NCI-H774 (cell line): ENCODE measurements at places on chromosomes 3 and 15.

DNA sequence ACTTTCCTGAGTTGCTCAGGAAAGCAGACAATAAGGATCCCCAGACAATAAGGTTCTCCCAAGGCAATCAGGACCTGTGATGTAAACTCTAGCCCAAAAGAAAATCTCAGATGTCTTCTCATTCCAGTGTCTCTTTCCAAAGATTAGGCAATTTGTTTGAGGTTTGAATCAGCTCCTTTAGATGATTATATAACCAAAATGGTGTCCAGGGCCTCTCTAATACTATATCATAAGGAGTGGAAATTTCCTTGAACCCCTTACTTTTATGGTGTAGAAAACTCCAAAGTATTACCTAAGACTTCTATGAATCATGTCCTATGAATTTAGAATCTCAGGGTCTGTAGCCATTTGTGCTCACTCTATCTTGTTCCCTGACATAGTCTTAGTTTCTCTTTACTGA, 65.9 kb downstream of the GPR176 start:
- no peak for DNase-seq

DNA sequence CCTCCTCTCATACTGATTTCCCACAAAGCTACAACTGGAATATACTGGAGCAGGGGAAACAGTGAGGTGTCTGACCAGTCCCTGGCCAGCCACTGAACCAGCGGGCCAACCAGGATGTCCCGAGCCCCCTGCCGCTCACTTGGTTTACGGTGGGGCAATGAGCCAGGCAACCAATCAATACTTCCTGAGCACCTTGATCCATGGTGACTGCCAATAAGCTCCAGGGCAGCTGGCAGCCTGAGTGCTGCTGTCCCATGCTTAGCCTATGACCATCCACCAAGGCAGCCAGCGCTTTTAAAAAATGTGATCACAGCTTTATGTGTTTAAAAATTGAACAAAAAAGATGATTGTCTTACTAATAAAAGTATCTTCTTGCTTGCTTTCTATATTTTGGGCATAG, 4.2 kb downstream of the SCN10A start:
- DNase-seq = no peak

DNA sequence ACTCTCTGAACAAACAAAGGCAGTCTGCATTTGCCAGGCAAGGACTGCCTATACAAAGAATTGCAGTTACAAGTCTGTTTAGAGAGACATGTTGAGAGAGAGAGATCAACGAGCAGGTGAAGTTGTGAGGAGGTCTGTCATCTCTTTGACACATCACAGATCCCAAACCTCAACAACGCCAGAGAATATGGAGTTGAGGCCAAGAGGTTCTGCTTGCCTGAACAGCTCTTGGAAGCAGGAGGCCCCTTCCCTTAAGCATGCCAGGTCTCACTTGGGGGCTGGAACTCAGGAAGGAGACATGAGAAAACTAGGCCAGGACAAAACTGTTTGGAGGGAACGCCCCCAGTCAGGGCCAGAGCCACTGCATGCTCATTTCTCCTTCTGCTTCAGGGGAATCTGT, 22.3 kb upstream of the MUSTN1 start:
- no peak for DNase-seq

DNA sequence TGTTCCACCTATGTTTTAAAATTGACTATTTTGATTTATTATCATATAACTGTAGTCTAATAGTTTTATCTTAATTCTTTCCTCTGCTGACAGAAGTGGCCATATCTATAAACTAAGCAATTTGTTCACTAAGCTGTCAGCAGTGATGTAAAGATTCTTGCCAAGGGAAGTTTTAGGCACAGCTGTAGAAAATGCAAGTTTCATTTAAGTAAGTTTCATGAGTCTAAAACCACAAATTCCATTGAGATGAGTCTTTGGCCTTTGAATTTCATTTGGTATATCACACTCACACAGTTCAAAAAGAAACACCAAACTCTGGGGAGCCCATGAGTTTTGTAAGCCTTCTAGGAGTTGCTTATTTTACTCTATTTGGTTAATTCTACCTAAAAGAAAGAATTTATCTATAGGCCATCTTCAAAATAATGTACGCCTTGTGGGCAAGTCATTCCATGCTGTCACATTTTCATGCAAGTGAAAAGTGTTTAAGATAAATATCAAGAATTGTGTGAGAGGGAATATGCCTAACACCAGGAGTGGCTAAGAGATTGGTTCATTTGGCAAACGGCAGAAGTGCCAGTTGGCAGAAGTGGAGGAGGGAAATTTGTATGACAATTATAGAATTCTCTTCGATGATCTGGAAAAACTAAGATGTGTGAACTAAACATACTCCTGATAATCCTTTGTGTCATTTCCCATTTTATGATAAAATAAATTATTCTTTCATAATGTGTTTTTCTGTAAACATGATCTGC, 292.9 kb downstream of the ZIC4 start:
- DNase-seq = no peak

DNA sequence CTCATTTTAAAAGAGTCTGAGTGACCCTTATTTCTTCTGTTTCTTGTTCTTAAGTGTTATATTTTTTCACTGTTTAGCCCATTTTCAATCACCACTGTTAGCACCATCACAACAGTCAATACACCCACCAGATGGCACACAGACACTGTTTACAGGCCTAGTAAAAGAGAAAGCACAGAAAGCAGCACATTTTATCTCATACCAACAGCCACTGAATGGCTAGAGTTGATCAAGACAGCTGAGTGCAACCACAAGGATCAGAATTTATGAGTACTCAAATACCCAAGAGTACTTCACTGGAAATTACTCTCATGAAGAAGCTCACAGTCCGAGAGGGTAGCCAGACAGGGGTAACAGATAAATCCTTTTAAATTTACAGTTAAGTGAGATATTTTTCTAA, 127.0 kb downstream of the TFDP2 start:
- no peak for DNase-seq

DNA sequence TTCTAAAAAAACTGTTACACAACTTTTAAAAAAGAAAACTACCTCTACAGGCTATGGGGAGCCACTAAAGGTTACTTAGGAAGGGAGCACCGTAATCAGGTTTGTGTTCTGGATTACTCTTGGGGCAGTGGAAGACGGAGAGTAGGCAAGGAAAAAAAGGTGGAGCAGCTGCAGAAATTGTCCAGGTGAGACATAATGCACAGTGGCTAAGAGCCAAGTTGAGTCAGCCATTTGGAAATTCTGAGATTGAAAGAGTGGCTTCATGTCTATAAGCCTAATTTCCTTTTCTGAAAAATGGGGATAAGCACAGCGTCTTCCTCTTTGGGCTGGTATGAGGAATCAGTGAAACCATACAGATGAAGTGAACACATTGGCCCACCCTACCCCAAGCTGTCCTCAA, 195.2 kb downstream of the CADPS start:
- no peak for DNase-seq

- no peak for DNase-seq
These were observed 1.7 kb downstream of the SEMA3F start for GRCh38 chr3:50156549-50157493.

DNA sequence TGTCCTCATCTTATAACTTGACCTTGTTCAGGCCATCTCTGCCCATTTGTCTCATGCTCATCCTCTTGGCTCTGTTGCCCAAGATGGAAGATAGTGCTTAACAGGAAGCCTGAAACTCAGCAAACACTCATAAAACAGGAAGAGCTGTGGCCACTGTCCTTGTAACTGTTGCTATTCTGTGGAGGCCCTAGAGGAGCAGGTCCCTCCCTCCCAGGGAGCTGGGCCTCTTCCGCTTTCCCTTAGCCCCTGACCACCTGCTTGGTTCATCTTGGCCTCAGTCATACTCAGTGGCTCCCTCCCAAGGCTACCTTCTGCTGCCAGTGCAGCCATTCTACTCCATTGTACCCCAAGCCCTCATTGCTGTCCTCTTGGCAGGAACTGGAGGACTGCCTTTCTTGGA, 3.5 kb downstream of the MAPKAPK3 start:
- no peak for DNase-seq

DNA sequence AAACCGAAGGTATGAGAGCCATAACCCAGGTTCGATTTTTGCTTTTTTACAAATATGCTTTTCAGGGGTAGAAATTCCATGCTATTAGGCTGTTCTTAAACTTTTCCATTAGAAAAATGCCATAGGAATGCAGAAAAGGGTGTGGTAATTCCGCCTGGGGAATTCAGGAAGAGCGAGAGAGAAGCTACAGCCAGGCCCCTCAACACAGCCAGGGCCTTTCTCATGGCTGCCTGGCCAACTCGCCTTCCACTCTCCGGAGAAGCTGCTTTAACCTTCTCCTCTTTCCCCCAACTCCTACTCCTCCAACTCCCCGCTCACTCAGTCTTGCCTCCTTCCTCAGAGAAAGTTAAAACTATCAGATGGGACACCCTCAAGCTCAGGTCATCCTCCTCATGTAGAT, 9.1 kb upstream of the TICRR start:
- no peak for DNase-seq

DNA sequence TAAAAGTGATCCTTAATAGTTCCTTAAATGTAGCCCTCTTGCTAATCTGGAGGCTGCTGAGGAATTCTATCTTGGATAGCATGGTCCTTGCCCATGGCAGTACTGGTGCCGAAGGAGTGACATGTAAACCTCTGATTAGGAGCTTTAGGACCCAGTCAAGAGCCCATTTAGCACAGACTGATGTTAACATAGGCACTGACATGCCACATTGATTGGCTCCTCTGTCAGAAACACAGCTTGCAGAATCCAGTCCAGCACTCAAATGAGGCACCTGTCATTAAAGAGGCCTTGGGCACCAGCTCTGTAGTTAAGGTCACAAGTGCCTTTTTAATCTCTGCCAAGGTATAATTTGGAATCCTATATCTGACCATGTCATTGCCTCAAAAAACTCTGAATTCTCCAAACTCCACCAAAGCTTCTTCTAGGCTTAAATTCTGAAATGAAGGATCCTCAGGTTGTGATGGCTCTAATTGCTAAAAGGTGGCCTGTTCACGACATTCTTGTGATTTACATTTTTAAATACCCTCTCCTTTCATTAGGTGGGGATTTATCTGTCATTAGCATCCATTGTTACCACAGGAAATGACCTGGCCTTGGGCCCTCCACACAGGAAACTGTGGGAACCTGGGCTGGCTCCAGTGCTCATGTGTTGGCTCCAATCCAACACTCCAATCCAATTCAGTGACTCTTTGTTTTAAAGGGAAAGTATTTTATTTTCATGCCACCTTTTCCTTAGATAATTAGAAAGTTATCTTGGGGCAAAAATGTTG, 57.3 kb upstream of the RNF7 start:
- DNase-seq = peak; percentile 47

DNA sequence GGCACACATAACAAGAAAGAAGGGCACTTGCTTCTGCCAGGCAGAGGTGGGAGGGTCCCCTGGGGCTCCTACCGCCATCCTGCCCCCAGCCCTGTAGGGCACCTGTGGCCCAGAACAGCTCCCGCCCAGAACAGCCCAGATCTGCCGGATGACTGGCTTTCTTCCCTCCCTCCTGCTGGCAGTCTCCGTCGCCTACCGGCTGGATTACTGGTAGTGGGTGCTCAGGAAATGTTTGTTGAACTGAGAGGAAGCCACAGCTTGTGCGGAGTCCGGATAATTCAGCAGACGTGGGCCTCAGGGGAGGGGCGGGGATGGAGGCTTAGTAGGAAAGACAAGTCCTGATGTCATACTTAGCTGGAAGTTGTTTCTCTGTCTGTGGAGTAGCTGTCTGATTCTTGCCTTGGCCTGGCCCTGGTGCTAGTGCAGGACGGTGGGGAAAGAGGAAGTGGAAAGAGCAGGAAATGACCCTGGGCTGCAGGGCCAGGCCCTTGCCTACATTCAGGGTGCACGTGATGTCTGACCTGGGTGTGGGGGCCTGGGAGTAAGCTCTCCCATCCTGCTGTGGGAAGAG, 6.7 kb downstream of the CCDC9B start:
- no peak for DNase-seq
